CD14-positive monocyte (primary cell): ENCODE measurements at places on chromosomes 12 and 14.

GRCh38 chr12:57401165-57401564, 29.7 kb downstream of the R3HDM2 start:
- no peak for DNase-seq

DNA sequence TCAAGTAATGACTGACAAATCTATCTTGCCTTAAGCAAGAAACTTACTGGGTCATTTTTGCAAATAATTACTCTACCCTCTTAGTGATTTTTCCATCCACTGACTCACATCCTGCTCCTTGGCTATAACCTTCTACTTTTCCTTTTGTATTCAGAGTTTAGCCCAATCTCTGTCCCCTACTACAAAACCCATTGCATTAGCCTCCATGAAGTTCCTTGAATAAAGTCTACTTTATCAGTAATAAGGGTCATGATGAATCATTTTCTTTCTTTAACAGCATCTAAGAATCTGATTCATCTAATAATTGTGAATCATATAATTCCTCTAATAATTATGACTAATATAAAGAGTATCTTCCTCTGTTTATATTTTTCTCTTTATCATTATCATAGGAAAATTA, 132.6 kb downstream of the NTS start:
- DNase-seq: no peak

GRCh38 chr14:103801459-103801858, 45.9 kb downstream of the PPP1R13B start:
- peak; percentile 19 for DNase-seq

- DNase-seq: no peak
Measured at GRCh38 chr14:56423544-56423943, 156.1 kb upstream of the TMEM260 start.

DNA sequence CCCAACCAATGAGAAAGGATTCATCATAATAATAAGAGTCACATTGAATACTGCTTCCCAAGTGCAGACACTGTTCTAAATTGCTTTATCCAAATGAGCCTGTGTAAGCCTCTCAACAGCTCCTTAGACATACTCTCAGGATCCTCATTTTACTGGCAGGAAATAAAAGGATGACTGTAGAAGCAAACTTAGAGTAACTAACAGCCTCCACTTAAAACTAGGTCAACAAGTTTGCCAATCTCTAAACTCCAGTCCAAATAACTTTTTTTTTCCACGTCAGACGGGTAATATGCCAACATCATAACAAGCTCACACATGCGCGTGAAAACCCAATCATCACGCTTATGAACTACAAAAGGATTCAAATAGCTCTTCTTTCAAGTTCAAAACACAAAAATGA, 15.3 kb upstream of the DPF3 start:
- DNase-seq: no peak

DNA sequence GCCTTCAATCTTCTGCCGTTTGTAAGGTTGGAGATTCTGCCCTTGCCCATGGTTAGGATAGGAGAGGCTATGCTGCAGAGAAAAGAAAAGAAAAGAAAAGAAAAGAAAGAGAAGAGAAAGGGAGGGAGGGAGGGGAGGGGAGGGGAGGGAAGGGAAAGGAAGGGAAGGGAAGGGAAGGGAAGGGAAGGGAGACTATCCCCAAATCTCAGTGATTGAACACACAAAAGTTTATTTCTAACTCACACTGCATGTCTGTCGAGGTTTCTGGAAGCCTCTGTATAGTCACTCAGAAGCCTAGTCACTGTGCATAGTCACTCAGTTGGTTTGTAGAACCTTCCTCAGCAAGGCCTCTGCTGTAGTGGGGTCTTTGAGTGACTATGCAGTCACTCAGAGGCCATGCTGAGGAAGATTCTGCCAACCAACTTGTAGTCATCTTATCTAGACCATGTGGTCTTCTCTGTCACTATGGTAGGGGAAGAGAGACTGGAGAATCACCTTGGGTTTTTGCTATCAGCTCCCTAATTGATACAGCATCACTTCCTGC, 52.3 kb upstream of the ABCC9 start:
- DNase-seq: no peak

GRCh38 chr12:76952995-76953394, 74.2 kb upstream of the CSRP2 start:
- no peak for DNase-seq

DNA sequence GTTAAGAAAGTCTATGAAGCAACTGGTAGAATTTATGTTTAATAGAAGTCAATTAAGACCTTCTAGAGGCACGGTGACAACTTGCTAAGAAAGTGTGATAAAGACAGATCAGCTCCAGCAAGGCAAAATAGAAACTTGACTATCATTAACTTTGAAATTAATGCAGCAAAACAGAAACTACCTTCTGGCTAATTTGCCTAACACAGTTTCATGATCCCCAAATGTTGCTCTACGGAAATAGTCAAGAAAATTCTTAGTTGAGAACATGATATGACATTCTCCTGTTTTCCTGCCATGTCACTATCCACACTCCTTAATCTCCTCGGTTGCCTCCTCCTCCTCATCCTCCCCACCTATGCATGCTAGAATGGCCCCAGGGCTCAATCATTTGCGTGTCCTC, 4.2 kb downstream of the DENND5B start:
- no peak for DNase-seq

DNA sequence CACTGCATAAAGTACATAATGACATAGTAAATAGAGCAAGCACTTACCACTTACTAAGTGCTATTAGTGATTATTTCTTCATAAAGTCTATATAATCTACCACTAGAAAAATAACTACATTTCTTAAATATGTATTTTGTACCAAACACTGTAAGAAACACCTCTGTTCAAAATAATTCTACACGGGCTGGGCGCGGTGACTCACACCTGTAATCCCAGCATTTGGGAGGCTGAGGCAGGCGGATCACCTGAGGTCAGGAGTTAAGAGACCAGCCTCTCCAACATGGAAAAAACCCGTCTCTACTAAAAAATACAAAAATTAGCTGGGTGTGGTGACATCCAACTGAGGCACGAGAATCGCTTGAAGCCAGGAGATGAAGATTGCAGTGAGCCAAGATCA, 38.9 kb downstream of the ATG2B start:
- no peak for DNase-seq

DNA sequence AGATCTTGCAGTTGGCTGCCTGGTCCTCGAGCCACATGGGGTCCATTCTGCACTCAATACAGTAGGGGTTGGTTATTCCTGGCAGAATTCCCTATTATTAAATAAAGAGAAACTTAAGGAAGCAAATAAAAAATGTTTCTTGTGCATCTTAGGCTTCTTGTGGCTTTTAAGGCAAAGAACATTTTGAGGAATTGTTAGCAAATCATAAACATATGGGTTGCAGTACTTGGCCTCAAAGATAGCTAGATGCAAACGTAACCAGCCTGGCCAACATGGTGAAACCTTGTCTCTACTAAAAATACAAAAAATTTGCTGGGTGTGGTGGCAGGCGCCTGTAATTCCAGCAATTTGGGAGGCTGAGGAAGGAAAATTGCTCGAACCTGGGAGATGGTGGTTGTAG, 50.8 kb upstream of the KCNA5 start:
- DNase-seq: no peak
